ENCODE measurements at places on chromosomes 1 and 21.

GRCh38 chr1:117032681-117033539, 27.2 kb upstream of the TTF2 start:
- no peak for DNase-seq

DNA sequence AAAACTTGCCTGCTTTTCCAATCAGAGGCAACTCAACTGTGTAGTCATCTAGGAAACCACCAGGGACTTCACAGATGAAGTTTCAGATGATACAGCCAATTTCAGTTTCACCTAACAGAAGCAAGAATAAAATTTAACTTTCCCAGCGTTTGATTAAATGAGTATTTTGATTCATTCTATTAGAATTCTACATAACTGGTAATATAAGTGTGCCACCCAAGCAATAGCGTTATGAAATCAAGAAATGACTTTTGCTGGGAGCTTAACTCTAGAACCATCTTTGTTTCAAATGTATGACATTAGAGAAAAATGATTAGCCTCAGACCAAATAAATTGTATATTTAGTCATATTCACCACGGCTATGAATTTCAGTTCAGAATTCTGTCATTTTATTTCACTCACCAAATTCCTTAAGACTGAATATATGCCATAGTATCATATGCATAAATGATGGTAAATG, 239.3 kb downstream of the NRIP1 start:
- DNase-seq = no peak

- DNase-seq = no peak
Observed at GRCh38 chr1:157497284-157497683, 55.0 kb downstream of the FCRL5 start.

DNA sequence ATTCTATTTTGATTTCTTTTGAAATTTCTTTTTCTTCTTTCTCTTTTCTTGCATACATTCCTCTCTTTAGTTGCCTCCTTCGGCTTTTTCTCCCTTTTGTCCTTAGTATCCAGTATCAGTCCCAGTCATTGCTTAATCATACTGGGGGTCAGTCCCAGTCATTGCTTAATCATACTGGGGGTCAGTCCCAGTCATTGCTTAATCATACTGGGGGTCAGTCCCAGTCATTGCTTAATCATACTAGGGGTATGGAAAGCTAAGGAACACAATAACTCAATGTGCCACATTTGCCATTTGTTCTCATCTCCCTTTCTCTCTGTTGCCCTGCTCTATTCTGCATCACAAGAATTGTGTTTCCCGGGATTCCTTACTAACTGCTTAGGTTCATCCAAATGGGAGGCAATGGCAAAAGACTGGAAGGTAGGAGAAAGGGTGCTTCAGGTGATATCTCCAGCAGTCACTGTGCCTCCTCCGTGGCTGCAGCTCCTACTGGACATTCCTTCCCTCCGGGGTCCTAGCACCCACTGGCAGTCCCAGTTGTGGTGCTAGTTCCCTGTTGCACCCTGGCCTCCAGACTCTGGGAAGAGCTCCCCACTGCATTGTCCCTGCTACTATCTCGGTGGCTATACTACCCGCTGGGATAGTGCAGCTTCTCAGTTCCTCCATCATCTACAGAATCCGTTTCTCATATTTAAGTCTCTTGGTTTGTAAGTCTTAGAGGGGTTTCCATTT, 32.6 kb upstream of the LAMC1 start:
- no peak for DNase-seq

DNA sequence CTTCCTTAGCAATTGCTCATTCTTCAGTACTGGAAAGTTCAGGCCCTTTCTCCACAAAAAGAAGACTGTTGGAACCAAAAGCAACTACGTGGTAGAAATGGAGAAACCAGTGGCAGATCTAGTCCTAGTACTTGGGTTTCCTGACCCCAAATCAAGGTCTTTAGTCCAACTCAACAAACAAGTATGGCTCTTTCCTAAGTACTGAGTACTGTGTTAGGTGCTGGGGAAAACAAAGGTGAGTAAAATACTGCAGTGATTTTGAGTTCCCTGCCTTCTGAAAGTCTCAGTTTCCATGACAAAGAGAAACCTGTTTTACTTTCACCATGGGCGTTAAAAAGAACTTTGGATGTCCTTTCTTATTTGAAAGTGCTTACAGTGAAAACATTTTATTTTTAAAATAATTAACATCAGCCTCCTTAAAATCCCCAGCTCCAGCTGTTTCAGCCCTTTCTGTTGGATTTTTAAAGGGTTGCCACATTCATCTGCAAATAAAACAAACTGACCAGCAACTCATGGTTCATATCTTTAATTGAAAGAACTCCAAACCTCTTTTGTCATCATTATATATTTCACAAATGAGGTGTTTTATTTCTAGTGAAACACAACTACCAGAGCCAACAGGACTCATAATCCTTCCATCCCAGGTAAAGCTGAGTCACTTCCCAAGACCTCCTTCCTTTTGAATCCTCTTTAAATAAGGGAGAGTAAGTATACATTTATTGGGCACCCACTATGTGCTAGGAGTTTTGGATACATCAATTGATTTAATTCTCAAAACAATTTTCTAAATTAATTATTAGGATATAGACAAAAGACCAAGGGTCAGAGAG, 35.4 kb downstream of the PLPP3 start:
- DNase-seq = no peak

DNA sequence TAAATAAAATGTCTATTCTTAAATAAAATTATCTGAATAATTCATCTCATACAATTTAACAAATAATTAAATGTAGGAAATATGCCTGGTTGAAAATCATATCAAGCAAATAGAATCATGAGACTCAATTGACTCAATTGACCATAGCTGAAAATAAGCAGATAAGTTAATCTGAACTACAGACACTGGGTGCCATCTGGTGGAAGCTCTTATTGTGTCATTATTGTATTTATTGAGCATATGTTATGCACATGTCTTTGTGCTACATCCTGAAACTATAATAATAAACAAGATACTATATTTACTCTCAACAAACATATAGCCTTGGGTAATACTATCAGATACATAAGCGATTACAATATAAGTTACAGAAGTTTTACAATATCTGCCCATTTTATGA, 41.0 kb downstream of the BRINP3 start:
- no peak for DNase-seq

DNA sequence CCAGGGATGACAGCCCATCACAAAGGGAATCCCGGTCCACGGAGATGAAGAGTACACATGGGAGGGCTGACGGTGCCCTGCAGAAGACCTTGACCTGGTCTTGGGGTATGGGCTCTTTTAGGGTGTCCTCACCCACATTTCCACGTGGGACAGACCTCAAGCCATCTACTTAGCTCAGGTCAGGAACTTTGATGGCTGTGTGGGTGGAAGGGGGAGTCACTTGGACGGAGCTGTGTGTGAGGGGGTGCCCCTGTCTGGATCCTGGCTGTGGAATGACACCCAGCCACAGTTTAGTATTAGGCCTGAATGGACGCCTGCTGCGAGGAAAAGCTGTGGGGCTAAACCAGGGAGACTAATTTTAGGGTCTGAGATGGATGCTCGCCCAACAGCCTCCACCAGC, 10.9 kb upstream of the MIXL1 start:
- DNase-seq = no peak

DNA sequence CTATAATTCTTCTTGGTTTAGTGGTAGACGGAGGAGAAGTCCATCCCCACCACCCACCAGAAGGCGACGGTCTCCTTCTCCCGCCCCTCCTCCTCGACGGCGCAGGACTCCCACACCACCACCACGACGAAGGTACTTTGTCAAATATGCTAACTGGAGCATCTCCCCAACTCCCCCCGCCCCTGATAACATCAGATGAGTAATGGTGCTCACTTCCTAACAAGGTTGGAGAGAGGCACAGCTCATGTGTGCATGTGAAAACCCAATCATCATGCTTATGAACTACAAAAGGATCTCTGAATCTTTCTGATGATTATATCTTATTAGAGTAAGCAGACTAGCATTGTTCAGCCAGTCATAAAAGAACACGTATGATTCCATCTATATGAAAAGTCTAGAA, 23.7 kb downstream of the SRRM1 start:
- no peak for DNase-seq

DNA sequence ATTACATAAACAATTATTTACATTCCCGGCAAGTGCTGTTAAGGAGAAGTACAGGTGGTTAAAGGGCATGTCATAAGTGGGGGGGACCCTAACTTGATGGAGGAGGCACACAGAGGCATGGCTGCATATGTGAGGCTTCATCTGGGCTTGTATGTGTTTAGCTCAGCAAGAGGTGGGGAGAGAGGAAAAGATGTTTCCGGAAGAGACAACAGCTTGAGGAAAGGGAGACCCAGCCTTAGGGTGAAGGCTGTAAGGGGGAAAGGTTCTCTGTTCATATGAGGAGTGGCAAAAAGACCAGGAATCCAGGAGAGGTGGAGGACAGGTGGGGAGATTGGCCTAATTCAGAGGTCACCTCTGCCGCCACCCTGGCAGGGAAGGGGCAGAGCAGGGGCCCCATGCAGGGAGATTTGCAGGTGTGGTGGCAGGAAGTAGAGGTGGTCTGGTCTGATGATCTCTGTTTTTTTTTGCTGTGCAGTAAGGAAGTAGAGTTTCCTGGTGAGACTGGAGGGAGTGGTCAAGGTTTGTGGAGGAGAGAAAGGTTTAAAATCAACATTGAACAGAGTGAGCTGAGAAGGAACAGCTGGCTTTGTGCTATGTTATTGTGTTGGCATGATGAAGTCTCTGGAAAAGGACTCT, 9.0 kb downstream of the TRAF5 start:
- DNase-seq = no peak

DNA sequence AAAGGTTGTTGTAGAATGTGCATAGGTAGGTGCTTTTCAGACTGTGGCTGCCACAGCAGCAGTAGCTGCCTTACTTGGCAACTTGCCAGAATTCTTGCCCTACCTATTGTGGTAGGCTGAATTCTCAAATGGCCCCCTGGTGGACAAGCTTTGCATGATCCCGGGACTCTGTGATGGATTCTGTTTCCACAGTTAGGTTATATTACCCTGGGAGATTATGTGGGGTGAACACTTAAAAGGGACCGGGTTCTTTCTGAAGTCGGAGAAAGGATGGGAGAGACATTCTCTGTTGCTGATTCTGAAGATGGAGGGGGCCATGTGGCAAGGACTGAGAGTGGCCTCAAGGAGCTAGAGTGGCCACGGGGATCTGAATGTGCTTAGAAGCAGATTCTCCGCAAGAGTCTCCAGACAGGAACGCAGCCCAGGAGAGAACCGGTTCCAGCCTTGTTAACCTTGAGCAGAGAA, 32.1 kb upstream of the KCNE1 start:
- no peak for DNase-seq

GRCh38 chr21:42012344-42012743, 2.2 kb upstream of the ZBTB21 start:
- no peak for DNase-seq

- DNase-seq = no peak
Observed at GRCh38 chr1:89287181-89288050, 14.8 kb upstream of the GBP5 start.

- no peak for DNase-seq
Observed at GRCh38 chr1:231359113-231359512, 21.0 kb downstream of the SPRTN start.

GRCh38 chr1:109027841-109028240, 14.1 kb downstream of the WDR47 start:
- DNase-seq = no peak

DNA sequence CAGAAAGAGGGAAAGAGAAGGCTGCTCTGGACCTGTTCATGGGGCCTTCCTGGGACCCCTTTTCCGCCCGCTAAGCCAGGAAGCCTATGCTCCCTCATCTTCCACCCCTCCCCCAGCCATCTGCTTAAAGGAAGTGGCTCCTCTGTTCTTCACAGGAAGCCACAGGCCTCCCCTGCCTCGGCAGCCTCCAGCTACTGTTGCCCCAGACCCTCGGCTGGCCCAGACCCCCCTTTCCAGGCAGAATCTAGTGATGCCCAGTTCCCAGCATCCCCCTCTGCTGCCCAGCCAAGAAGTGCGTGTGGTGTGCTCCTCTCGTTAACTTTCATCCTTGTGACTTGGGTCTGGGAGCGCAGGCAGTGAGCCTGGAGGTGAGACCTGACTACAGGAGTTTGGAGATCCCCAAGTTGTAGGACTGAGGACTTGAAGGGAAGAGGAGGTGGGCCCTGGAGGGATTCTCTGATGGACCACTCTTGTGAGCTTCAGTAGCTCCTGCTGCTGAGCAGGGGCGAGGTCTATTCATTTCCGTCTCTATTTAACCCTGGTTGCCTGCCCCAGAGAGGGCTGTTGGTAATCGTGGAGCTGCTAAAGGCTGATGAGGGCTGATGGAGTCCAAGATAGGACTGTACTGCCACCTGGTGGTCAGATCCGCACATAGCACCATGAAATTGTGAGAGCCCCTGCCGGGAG, 9.1 kb downstream of the IFI6 start:
- peak; percentile 69 for DNase-seq

- DNase-seq = no peak
Observed at GRCh38 chr1:178189814-178190213, 95.9 kb downstream of the RASAL2 start.

DNA sequence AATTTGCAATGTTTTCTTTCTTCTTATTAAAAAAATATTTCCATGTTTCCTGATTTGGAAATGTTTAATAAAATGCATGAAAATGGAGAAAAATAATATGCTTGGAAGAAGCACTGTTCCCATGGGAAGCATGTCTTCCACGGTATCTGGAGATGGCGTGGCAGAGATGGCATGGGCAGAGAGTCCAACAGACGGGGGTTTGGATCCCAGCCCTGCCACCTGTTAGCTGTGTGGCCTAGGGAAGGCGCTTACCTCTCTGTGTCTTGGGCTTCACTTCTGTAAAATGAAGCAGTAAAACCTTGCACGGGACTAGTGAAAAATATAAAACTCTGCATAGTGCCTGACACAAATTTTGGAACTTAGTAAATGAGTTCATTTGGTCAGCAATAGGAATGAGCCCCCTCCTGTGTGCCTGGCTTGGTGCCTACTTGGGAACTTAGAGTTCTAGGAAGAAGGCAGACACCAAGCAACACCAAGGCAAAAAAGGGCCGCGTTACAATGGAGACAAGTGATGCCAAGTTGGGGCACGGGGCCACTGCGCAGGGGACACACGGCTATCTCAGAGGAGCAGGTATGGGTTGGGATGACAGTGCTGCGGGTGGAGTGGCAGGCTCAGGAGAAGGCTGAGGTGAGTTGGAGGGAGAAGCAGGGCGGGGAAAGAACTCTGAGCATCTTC, 124.2 kb downstream of the KCNN3 start:
- DNase-seq = no peak
